ENCODE measurements at places on chromosomes 6 and 20. TPM values are rescaled to one million over a fixed set of nuclear protein-coding genes. Genes with fewer than 3 reads are reported as not detected.

SYNDIG1 gene
- 10.4 TPM for total RNA-seq

CEP43 gene
- total RNA-seq: 12.1 TPM

CD24 gene
- total RNA-seq: 782 TPM

HCK gene
- 0.78 TPM for total RNA-seq

GSTA4 gene
- 81.1 TPM for total RNA-seq

TFAP2D gene
- not detected for total RNA-seq

R3HDML gene
- not detected for total RNA-seq

PSORS1C1 gene
- not detected for total RNA-seq

MUCL3 gene
- total RNA-seq: not detected

BTN1A1 gene
- total RNA-seq: not detected

MATN4 gene
- not detected for total RNA-seq

CLVS2 gene
- 18.6 TPM for total RNA-seq

CEP85L gene
- 51.5 TPM for total RNA-seq

EPHA7 gene
- 3.6 TPM for total RNA-seq

CCM2L gene
- 6.3 TPM for total RNA-seq

TMEM217 gene
- not detected for total RNA-seq

LTA gene
- not detected for total RNA-seq

GGTLC1 gene
- not detected for total RNA-seq

PDRG1 gene
- total RNA-seq: 69.5 TPM

CST5 gene
- total RNA-seq: not detected

PKIB gene
- 48.1 TPM for total RNA-seq

DZANK1 gene
- 6.4 TPM for total RNA-seq

FAM135A gene
- total RNA-seq: 22.3 TPM

ESR1 gene
- total RNA-seq: not detected

HTR1E gene
- total RNA-seq: 0.34 TPM

B3GALT4 gene
- total RNA-seq: 8.6 TPM

COX4I2 gene
- total RNA-seq: not detected

SSTR4 gene
- total RNA-seq: not detected

PNPLA1 gene
- total RNA-seq: not detected

ZNF334 gene
- total RNA-seq: 32.9 TPM

DCBLD1 gene
- total RNA-seq: 25.1 TPM

RNF39 gene
- not detected for total RNA-seq

SEMG1 gene
- not detected for total RNA-seq

CST2 gene
- not detected for total RNA-seq
